Transverse colon (tissue), 4 donors: ENCODE measurements at places on chromosomes 2 and 18.

DNA sequence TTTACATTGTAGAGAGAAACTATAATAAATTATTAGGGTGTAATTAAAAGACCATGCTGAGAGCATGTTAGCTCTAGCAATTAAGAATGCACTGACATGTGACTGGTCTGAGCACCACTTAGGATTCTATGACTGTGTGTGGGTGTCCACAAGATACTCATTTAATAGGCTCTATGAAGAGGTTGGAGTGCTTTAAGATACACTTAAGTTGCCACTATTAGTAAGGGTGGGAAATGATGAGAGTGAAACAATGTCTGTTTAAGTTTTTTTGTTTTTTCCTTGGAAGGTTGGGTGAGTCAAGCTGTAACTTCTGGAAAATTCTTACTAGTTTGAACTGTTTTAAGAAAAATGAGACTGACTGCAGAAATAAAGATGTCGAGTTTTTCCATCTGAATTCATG, 1.8 kb upstream of the FAP start:
- no peak for DNase-seq

DNA sequence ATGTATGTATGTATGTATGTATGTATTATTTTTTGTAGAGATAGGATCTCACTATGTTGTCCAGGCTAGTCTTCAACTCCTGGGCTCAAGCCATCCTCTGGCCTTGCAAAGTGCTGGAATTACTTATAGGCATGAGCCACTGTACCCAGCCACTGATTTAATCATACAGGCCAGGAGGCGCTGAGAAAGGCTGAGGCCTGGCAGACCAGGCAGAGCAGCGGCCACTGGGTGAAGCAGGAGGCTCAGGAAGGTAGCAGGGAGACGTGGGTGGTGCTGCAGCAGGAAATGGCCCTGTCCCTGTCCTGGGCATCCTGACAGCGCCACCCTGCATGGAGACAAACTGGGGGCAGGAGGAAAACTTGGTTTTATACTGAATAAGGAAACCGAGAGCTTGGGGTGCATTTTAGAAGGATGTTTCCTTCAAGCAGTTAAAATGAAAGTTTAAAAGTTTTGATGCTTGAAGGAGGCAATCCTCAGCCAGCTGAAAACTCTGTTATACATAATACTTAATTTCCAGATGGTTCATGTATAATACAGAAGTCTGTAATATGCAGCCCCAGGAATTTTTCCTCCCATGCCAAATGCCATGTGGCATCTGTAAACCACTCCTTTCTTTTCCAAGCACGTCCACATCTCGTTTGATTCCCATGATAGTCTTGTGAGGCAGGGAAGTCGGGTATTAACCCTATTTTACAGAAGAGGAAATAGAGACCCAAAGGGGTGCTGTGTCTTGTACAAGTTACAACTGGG, 182.4 kb downstream of the CELF4 start:
- DNase-seq = no peak

- no peak for DNase-seq
These were observed 7.6 kb upstream of the C18orf32 start for GRCh38 chr18:49494660-49495059.

GRCh38 chr2:46302005-46302695, 4.9 kb downstream of the EPAS1 start:
- no peak for DNase-seq

DNA sequence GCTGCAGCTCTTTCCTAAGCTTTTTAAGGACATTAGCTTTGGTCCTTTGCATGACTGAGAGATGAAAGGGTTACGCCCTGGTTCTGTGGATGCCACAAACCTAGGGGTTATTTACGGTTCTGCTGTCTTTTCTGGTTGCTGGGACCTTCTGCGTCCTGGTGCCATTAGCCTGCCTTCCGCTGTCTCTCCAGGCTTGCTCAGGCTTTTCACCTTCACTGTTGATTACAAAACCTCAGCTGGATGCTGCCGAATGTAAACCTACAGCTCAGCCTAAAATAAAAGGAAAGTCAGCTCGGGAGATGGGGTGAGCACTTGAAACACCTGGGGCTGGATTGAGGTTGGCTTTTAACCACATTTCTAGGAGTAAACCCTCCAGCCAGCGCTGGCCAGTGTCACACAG, 130.9 kb upstream of the ARHGAP28 start:
- DNase-seq = no peak

GRCh38 chr2:195508139-195508455, 148.9 kb upstream of the SLC39A10 start:
- no peak for DNase-seq

- DNase-seq = no peak
These were observed 22.9 kb upstream of the CYTIP start for GRCh38 chr2:157466764-157467163.

DNA sequence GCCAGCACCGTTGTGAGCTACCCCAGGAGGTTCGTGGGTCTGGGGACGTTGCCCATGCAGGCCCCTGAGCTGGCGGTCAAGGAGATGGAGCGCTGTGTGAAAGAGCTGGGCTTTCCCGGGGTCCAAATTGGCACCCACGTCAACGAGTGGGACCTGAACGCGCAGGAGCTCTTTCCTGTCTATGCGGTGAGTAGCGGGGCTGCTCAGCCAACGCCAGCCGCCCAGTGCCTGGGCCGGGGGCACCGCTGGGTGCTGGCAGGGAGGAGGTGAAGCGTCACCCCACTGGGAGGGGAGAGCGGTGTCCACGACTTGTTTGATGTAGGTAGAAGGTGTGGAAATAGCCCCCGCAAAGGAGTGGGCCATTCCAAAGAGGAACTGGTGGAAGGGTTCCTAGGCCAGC, 25.0 kb downstream of the ACMSD start:
- no peak for DNase-seq

DNA sequence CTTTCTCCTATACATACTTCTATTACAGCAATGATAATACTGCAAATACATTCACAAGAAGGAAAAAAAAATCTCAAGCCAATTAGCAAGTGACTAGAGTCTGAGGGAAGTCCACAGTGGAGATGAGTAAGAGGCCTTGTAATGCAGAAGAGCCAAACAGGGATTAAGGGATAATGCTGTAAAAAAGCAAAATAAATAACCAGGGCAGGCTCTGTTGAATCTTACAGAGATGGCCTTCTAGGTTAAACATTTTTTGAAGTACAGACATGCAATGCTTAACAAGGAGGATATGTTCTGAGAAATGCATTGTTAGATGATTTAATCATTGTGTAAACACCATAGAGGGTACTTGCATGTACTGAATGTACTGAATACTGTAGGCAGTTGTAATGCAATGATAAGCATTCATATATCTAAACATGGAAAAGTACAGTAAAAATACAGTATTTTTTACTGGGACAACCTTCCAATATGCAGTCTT, 122.1 kb upstream of the RMDN2 start:
- no peak for DNase-seq
